Activated T-helper 1 cell treated with anti-CD3 and anti-CD28 coated beads, Interleukin-2, amount 50 U/mL, for 16 hours (primary cell): ENCODE measurements at places on chromosomes 13 and 19.

GRCh38 chr13:24071423-24072075 is 89.0 kb upstream of the SPATA13 start:
- DNase-seq: no peak

- DNase-seq: no peak
These were observed 13.9 kb upstream of the RNF113B start for GRCh38 chr13:98190889-98191444.

DNA sequence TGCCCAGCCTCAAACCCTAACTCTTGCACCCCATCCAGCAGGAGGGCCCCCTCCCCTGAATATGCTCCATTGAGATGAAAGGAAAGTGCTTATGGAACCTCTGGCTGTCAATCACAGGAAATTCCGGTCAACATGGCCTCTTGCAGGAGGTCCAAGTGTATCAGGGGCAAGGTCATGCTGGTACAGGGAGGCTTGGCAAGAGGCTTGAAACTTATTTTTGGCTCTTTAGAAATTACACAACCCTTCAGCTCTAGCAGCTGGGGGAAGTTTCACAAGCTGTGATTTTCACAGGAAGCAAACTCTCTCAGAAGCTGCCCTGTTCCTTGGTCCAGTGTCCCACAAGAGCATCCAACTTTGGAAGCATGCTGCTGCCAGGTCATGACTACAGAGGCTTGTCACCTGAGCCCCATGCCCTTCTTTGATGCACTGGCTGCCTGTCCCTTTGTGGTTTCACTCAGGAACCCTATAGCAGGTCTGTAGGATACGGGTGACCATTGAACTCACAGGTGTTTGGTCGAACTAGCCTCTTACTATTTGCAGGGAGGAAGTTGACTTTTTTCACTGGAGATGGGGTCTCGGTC is 8.4 kb downstream of the ASF1B start:
- no peak for DNase-seq

DNA sequence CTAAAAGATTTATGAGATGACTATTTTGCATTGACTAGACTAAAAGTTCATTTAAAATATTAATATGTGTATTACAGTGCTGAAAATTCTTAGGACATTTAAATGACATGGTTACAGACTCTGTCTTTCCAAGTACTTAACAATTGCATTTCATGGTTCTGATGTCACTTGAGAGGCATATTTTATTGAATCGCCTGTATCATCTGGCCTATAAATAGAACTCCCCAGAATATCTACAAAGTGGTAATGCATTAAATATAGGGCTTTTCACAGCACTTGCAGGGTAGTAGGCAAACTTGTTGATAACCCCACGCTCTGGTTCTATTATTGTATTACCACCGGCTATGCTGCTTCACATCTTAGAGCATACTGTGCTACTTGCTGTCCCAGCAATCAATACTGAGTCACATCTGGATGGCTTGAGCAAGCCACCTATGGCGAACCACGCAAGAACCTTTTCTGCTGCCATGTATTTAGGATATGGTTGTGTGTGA is 400.6 kb downstream of the HS6ST3 start:
- DNase-seq: no peak

DNA sequence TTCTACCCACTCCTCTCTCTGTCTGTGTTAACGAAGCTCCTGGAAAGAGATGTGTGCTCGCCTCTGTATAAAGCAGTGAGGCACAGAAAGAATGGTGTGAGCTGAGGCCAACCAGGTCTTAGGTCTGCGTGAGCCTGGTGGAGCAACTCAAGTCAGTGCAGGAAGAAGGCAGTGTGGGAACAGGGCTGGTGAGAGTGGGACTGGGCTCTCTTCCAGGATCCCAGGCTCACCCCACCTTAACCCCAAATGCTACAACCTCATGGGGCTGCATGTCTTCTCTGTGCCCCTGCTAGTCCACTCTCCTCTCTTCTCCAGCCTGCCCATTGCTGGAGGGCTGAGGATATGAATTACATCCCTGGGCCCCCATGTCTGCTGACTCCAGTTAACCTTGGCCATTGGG is 127.4 kb downstream of the DCT start:
- DNase-seq: no peak

GRCh38 chr13:21719463-21719862 is 48.6 kb downstream of the FGF9 start:
- DNase-seq: no peak
